Activated CD4-positive, alpha-beta T cell treated with anti-CD3 and anti-CD28 coated beads for 36 hours (primary cell): ENCODE measurements at places on chromosomes 11 and 22. TPM values are rescaled to one million over a fixed set of nuclear protein-coding genes. Genes with fewer than 3 reads are reported as not detected.

GRCh38 chr11:44851496-44851895 is 99.2 kb downstream of the TP53I11 start:
- H3K27ac ChIP-seq: no peak overlapping the region
- H3K4me3 ChIP-seq: no peak overlapping the region
- DNase-seq: no peak
- peaks cover 7% of the 10 kb centered on the region for H3K36me3 ChIP-seq
- peaks cover 17% of the 10 kb centered on the region for H3K4me1 ChIP-seq
- H3K27me3 ChIP-seq: peaks cover 9% of the 10 kb centered on the region

DNA sequence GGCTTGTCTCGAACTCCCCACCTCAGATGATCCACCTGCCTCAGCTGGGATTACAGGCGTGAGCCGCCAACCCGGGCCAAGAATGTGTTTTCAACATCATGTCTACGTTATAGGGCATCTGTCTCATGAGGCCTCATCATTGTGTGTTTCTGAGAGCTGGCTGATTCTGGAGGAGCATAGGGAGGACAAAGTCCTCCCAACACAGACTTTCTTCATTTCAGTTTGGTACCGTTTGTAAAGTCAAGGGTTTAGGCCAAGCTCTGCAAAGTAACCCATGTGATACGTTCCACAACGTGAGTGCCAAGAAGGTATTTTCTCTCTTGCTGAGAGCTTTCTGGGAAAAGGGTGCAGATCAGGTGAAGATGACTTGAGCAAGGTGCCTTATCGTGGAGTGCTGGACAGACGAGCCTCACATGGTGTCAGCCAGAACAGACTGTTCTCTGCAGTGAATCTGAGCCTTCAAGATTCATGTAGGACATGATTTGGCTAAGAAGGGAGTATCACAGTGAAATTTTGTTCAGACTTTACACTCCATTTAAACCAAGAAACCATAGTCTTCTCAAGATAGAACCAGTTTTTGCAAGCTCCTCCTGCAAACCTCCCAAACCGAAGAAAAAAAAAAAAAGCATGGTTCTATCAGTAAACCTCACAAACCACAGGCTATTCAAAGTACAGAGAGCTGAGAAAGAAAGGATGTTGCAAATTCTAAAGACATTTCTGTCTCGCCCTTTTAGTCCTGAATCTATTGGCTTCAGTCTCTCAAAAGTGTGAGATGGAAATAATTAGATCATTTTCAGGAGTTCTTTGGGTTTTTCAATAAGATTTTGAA is 71.7 kb downstream of the DBX1 start:
- no peak overlapping the region for H3K27ac ChIP-seq
- H3K4me1 ChIP-seq: peaks cover 7% of the 10 kb centered on the region
- H3K27me3 ChIP-seq: peaks cover 6% of the 10 kb centered on the region
- H3K4me3 ChIP-seq: no peak overlapping the region
- no peaks in the 10 kb centered on the region for H3K36me3 ChIP-seq

The GLYAT gene
- not detected for total RNA-seq

The PAFAH1B2 gene
- total RNA-seq: 57.5 TPM

The OR51F2 gene
- not detected for total RNA-seq

DNA sequence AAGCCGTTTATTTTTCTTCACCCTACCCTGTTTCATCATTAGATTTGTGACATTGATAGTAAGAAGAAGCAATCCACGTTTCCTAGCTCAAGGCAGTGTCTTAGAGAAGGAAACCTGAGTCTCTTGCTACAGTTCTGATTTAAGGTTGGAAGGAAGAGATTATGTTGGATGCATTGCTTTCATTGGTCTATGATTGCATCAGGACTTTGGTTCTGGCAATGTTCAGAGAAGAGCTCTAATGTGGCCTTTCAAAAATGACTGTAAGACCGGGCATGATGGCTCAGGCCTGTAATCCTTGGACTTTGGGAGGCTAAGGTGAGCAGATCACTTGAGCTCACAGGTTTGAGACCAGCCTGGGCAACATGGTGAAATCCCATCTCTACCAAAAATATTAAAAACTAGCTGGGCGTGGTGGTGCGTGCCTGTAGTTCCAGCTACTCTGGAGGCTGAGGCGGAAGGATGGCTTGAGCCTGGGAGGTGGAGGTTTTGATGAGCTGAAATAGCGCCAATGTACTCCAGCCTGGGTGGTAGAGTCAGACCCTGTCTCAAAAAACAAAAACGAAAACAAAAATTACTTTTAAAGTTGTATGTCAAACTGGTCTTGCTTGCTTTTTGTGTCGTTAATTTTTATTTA is 4.1 kb downstream of the NUCB2 start:
- peak overlapping the region; percentile 38 for H3K4me3 ChIP-seq
- H3K36me3 ChIP-seq: peaks cover 8% of the 10 kb centered on the region
- H3K27me3 ChIP-seq: no peaks in the 10 kb centered on the region
- peaks cover 53% of the 10 kb centered on the region for H3K4me1 ChIP-seq

DNA sequence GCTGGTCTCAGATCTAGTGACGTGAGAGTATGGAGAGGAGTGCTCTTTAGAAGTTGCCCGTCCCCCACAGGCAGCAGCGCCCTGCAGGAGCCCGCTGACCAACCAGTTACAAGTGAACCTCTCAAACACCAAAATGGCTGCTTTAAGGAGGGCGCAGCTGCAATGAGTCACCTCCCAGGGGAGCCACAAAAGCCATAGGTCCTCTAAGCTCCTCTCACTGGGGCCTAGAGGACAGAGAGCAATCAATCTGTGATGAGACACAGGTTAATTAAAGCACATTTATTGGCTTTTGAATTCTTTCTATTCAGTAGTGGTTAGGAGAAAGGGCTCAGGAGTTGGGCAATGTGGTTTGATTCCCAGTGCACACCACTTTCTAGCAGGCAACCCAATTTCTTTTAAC is 15.5 kb upstream of the RAPSN start:
- H3K4me1 ChIP-seq: peaks cover 3% of the 10 kb centered on the region
- H3K27ac ChIP-seq: no peak overlapping the region
- no peak overlapping the region for H3K4me3 ChIP-seq

DNA sequence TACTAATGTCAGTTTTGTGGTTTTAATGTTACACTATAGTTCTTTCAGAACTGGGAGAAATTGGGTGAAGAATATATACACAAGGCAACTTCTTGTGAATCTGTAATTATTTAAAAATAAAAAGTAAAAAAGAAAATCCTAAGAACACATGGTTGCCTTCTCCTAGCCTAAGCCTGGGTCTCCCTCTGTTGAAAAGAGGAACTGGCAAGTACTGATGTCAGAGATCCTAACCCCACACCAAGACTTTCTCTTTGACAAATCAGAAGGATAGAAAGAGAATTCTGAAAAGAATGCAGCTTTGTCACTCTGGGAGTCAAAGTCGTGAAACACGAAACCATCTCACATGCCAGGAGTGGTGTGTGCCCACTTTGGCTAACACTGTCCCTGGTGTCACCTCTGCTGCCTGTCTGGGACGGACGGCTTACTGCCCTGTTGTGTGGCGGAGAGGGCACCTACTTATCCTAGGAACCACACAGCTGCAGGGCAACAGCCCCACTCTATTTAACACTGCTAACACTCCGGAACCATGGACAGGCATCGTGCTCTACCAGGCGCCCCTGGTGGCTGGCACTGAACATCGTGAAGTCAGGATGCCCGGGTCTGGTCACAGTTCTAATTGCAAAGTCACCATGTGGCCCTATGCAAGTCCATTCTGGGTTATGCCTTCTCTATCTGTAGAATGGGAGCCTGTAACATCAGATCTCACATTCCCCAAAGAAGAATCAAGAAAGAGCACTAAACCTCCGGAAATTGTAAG is 108.7 kb upstream of the CD82 start:
- H3K36me3 ChIP-seq: no peaks in the 10 kb centered on the region
- no peaks in the 10 kb centered on the region for H3K4me1 ChIP-seq
- no peak overlapping the region for H3K27ac ChIP-seq

GRCh38 chr11:122851366-122851966 is 13.2 kb downstream of the CRTAM start:
- peak; percentile 26 for DNase-seq
- H3K4me1 ChIP-seq: peaks cover 44% of the 10 kb centered on the region
- H3K27ac ChIP-seq: peak overlapping the region; percentile 83
- H3K27me3 ChIP-seq: no peaks in the 10 kb centered on the region
- H3K4me3 ChIP-seq: peak overlapping the region; percentile 37

GRCh38 chr11:77993902-77994301 is 566 bp downstream of the INTS4 start:
- H3K4me1 ChIP-seq: peaks cover 29% of the 10 kb centered on the region
- peak overlapping the region; percentile 97 for H3K27ac ChIP-seq
- no peaks in the 10 kb centered on the region for H3K27me3 ChIP-seq
- H3K4me3 ChIP-seq: peak overlapping the region; percentile 86
- DNase-seq: peak; percentile 8

The OR51I1 gene
- not detected for total RNA-seq

- H3K4me1 ChIP-seq: no peaks in the 10 kb centered on the region
- H3K27ac ChIP-seq: no peak overlapping the region
- no peak overlapping the region for H3K4me3 ChIP-seq
Measured at GRCh38 chr11:2355000-2355644, 22.0 kb upstream of the CD81 start.

DNA sequence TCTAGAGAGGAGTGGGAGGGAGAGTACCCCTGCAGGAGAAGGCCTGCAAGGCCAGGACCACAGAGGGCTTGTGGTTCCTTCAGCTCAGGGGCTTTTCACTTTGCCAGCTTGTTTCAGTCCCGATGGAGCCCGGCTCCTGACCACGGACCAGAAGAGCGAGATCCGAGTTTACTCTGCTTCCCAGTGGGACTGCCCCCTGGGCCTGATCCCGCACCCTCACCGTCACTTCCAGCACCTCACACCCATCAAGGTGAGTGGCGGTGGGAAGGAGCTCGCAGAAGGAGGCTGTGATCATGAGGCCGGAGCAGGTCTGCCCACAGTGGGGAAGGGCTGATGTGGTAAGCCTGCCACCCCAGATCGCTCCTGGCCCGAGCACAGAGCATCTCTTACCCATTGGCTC is 13.5 kb downstream of the ACP2 start:
- H3K4me1 ChIP-seq: peaks cover 28% of the 10 kb centered on the region
- H3K4me3 ChIP-seq: no peak overlapping the region

DNA sequence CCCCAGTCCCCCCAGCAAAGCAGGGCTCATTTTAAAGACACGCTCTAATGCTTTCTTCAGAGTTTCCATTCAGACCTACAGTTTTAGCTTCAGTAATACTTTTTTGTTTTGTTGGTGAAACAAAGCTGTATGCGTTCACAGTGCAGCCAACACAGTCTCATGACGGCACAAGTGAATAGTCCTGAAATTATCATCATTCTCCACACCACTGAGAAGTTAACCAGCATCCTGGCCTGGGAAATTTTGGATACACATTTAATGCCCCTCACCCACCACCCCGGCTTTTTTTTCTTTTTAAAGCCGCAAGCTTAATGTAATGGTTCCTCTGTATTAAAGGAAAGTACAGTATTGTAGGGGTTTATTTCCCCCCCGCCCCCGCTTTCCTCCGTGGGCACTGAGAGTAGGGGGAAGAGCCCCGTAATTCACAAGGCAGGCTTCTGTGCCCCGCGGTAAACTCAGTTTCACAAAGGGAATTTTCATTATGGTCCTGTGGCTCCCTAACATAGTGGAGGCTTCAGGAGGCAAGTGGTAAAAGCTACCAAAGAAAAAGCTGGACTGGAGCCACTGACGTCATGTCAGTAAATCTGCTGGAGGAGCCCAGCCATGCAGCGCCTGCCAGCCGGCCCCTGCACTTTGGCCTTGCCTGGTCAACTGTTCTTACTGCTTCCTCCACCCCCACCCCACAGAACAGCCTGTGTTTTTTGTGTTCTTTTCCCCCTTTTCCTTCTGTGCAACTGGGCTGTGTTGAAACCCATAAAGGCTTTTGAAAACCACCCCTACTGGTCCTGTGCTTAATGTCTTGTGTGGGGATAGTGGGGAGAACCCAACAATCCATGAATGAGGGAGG is 18.2 kb downstream of the TEAD1 start:
- no peak for DNase-seq
- no peaks in the 10 kb centered on the region for H3K36me3 ChIP-seq
- no peak overlapping the region for H3K4me3 ChIP-seq
- H3K27me3 ChIP-seq: peaks cover 71% of the 10 kb centered on the region
- peaks cover 10% of the 10 kb centered on the region for H3K4me1 ChIP-seq

DNA sequence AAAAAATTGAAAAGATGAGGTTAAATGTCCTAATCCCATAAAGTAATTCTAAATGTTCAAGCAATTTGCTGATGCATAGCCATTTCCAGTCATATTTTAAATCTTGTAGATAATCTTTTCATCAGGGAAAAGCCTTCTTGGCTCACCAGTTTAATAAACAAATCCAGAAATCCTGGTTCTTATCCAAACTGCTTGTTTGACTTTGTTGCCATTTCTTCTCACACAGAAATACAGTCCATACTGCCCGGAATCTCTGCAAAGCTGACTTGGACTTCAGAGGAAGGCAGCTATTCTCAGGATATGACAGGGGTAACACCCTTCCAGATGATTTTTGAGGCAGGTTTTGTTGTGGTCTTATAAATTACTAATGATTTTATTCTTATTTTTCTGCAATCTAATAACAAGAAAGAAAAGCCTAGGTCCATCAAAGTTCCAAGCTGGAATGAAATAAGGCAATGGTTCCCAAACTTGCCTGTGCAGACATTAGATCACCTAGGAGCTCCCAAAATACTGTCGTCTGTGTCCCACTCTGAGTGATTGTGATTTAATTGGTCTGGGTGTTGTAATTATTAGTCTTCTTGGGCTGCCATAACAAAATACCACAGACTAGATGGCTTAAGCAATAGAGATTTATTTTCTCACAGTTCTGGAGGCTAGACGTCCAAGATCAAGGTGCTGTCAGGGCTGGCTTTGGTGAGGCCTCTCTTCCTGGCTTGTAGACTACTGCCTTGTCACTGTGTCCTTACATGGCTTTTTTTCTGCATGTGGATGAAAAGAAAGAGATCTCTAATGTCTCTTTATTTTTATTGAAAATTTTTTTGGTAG is 55.1 kb upstream of the RCE1 start:
- H3K27ac ChIP-seq: no peak overlapping the region
- no peaks in the 10 kb centered on the region for H3K36me3 ChIP-seq
- no peak overlapping the region for H3K4me3 ChIP-seq
- no peak for DNase-seq
- H3K27me3 ChIP-seq: no peaks in the 10 kb centered on the region
- no peaks in the 10 kb centered on the region for H3K4me1 ChIP-seq

The SCN2B gene
- total RNA-seq: not detected

The ENTHD1 gene
- 0.59 TPM for total RNA-seq

The NXPE1 gene
- not detected for total RNA-seq

DNA sequence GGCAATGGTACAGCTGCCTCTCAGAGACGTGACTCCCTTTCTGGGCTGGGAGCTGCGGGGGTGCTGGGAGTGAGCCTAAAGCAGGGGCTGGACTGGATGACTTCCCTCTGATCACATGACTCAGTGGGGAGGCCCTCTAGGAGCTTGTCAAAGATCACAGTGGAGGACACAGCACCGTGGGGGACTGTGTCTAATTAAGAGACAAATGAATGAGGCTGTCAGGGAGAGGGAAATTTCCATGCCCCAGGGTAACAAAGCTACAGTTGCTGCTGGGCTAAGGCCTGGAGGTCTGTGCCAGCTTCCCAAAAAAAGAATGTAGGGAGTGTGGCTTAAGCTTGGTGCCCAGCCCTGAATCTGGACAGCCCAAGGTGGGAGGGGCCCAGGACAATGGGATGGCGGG is 262.8 kb upstream of the PLET1 start:
- H3K27me3 ChIP-seq: peaks cover 2% of the 10 kb centered on the region
- H3K36me3 ChIP-seq: no peaks in the 10 kb centered on the region
- no peak overlapping the region for H3K27ac ChIP-seq
- peaks cover 22% of the 10 kb centered on the region for H3K4me1 ChIP-seq
- no peak for DNase-seq
